ENCODE measurements at places on chromosomes 7 and 10.
A peak's percentile ranks its signal among the peaks of the same experiment; 100 is the strongest.

DNA sequence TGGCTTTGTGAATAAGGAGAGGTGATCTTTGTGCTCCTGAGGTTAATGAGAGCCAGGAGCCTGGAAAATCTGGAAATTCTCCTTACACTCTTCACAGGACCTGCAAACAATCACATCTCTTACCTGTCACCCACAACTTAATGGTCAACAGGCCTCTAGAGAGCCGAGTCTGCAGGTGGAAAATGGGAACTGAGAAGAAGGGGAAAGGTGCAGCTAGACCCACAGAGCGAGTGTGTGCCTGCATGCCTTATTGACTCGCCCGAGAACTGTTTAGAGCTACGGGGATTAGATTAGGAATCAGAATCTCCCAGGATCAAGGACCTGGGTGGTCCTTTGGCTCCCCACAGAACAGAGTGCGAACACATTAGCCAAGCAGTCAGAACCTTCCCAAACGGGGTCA is 329.6 kb downstream of the PTEN start:
- DNase-seq: no peak

DNA sequence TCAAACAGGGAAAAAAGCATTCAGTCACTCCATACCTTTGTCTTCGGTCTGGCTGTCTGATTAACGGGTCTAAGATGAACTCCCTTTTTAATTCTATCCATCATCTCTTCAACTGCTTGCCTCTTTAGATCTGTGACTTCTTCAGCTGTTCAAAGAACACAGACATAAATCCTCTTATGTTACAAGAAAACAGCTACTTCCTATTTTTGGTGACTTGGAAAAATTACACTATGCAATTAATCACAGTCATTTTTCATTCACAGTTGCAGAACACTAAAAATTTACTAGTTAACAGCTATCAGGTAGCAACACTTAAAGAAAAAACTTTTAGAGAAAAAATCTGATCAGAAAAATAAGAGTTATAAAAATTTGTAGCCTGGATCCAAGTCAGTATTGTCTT is 66.0 kb downstream of the ENO4 start:
- no peak for DNase-seq

GRCh38 chr10:69328380-69328735 is 50.1 kb downstream of the HK1 start:
- no peak for DNase-seq

GRCh38 chr7:12741951-12742575 is 54.6 kb downstream of the ARL4A start:
- DNase-seq: no peak

- no peak for DNase-seq
Observed at GRCh38 chr7:70655694-70656093, 476.2 kb upstream of the GALNT17 start.

DNA sequence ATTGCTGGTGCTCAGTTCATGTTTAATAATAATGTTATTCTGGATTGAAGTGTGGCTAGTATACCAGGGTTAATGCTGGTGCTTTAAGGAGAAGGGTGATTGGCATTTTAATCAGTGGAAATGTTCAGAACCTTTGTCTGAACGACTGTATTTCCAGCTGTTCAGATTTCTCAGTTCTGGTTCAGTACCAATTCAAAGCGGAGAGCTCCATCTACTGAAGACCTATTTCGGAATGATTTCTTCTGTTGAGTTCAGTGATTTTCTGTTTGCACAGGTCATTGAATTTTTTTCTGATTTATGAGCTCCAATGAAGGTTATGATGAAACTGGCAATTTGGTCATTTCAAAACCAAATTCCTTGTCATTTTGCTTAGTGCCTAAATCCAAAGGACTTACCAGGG is 160.1 kb downstream of the EXOC4 start:
- DNase-seq: no peak

- DNase-seq: no peak
Observed at GRCh38 chr7:44154703-44155102, 13.6 kb upstream of the MYL7 start.

DNA sequence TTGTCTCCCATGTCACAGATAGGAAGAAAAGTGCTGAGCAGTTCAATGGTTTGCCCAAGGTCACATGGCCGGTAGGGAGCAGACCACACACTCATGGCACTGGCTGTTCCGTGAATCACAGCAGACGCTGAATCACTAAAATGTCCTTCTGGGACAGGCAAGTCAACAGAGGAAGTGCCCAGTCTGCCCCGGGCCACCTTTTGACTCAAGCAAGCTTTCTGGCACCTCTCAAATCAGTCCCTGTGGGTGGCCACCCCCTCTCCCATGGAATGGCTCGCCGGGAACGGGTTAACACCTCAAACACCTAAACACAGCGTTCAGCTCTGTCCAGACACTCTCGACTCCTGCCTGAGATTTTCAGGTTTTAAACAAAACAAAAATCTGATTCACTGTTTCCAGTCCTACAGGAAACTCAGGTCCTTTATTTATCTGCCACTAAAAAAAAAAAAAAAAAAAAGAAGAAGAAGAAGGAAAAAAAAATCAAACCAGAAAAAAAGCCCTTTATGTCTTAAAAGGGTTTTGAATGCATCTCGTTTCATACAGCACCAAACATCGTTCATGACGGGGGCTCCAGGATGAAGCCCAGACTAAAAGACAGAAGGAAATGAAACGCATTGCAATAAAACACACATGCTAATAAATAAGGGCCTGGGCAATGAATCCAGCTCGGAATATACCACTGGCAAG is 15.5 kb downstream of the CARD11 start:
- peak; percentile 24 for DNase-seq

DNA sequence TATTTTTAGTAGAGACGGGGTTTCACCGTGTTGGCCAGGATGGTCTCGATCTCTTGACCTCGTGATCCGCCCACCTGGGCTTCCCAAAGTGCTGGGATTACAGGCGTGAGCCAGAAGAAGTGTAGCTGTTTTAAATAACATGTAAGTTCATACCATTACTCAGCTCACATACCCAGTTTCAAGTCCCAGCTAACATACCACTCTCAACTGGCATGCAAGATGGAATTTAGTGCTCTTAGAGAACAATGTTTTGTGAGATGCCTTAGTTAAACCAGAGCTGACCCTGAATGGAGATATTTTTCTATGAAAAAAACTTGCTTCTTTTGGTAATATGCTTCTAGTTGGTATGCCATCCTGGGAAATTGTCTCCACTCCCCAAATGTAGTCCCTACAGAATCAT is 37.3 kb downstream of the HBP1 start:
- no peak for DNase-seq

DNA sequence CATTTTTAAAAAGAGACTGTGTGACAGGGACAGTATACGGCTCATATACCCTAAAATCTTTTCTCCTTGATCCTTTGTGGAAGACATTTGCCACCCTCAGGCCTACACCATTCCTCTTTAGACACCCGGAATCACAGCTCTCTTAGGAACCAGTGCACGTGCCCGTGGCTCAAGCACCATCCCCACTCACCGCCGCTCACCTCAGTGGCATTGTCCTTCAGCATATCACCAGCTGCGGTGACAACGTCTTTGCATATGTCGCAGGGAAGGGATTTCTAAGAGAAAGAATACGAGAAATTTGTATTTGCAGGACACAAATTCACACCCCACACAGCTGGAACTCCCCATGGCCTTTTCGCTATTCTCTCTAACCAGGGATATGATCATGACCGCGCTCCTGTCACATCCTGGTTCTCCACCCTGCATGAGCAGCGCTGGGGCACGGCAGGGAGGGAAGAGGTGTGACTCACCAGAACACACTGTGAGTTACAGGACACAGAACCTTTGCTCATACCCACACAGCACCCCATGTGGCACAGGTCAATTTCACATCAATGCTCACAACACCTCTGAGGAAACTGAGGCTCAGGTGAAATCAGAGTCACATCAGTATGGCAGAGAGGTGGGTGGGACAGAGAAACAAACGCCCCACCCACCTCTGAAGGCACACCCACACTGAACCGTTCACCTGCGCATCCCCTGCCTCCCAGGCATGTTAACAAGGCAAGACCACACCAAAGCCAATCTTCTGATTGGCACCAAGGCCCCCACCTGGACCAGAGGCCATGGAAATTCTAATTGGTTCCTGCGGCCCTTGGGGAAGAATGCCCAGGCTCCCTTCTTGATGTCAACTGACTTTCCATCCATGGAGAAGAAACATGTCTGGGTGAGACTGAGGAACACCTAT is 19.2 kb downstream of the PSAP start:
- no peak for DNase-seq

GRCh38 chr7:22469371-22470143 is 30.4 kb downstream of the STEAP1B start:
- no peak for DNase-seq

DNA sequence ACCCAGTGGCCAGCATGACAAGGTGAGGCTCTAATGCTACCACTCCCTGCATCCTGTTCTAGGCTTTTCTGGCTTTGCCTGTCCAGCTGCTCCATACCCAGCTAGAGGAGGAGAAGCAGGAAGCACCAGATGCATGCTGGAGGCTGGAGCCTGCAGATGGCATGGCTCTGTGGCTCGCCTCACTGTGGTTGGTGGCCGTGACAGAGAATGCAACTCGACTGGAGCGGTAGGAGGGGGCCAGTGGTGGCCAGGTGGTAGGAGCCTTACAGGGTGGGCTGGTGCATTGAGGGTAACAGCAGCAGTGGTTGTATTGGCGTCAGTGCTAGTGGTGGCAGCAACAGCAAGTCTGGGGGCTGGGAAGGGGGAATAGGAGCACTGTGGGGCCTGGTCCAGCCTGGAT is 128.6 kb downstream of the ZNF248 start:
- DNase-seq: no peak

- no peak for DNase-seq
Observed at GRCh38 chr7:27697861-27698430, 35.3 kb upstream of the HIBADH start.

GRCh38 chr10:91653219-91653870 is 20.5 kb upstream of the PPP1R3C start:
- DNase-seq: peak; percentile 63

GRCh38 chr7:77838929-77839491 is 40.4 kb downstream of the PHTF2 start:
- DNase-seq: no peak

GRCh38 chr10:84308481-84309304 is 19.7 kb upstream of the CCSER2 start:
- no peak for DNase-seq

- no peak for DNase-seq
Observed at GRCh38 chr10:103564776-103565520, 71.4 kb downstream of the NEURL1 start.

DNA sequence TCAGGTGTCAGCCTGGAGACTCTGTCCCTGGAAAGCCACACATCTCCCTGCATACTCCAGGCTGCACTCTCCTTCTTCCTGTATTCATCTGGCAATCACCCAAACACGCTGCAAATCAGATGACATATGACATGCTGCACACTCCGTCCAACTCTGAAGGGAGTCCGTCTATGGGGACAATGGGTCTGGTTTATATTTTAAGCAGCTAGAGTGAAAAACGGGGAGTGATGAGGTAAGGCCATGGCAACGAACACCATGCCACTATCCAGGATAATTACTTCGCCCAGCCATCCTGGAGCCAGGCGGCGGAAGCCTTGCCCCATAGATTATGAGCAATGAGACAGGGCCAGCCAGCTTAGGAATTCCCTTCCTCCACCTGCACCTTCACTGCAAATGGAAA is 140.1 kb downstream of the PLXNA4 start:
- no peak for DNase-seq

DNA sequence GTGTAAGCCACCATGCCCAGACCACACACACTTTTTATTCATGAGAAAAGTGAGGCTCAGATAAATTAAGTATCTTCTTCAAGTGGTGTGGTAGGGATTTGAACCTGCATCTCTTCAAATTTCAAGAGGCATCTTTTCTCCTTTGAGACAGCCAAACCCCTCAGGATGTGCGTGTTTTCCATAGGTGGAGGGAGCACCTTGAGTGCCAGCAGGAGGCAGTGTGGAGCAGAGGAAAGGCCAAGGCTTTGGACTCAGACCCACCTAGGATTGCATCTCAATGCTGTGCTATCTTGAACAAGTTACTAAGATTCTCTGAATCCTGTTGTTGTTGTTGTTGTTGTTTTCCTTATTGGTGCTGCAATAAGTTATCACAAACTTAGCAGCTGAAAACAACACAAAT is 40.2 kb upstream of the MYL10 start:
- DNase-seq: no peak

DNA sequence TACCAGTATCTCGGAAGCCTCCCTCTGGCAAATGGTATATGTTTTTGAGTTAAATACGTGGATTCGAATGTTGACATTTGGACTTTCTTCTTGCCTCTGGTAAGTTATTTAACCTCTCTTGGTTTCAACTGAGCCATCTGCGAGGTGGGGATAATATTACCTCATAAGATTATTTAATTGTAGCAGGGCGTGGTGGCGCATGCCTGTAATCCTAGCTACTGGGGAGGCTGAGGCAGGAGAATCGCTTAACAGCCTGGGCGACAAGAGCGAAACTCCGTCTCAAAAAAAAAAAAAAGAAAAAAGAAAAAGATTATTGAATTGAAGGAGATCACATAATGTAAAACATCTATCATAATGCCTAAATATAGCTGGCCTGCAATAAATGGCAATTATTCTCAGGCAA is 396 bp upstream of the TAF5 start:
- DNase-seq: peak; percentile 10

DNA sequence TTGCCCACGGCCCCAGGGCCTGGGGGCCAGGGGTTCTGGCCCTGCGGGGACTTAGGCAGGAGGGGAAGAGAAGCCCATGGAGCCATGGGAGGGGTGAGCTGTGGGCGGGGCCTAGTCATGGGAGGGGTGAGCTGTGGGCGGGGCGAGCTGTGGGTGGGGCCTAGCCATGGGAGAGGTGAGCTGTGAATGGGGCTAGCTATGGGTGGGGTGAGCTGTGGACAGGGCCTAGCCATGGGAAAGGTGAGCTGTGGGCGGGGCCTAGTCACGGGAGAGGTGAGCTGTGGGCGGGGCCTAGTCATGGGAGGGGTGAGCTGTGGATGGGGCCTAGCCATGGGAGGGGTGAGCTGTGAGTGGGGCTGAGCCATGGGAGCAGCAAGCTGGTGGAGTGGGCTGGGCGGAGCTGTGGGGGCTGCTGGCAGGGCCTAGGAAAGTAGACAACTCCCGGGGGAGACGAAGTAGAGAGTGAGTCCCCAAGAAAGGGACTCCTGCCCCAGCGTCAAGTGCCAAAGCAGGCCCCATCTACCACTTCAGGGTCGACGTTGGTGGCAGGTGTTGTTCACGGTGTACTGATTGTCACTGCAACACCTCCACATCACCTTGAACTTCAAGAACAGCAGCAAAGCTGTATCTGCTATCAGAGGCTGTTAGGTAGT is 19.2 kb upstream of the TTYH3 start:
- DNase-seq: no peak

All from putamen (tissue), 1 donor.